ENCODE measurements at places on chromosomes 5 and 9.

DNA sequence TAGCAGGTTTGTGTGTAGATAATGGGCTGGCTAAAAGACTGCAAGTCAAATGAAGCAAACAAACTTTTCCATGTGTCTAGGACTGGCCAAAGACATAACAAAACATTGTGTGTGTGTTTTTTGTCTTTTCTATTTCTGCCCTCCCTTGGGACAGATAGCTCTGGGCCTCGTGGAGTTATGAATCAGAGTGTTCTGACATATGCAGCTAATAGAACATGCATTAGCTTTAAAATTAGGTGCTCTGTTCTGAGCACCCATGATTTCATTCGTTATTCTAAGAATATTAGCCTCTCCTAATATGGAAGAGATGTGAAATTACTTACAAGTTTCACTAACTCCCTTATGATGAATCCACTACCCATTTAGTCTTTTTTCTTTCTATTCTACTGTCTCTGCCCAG lies 367.3 kb upstream of the PAPPA start:
- no peak for DNase-seq

DNA sequence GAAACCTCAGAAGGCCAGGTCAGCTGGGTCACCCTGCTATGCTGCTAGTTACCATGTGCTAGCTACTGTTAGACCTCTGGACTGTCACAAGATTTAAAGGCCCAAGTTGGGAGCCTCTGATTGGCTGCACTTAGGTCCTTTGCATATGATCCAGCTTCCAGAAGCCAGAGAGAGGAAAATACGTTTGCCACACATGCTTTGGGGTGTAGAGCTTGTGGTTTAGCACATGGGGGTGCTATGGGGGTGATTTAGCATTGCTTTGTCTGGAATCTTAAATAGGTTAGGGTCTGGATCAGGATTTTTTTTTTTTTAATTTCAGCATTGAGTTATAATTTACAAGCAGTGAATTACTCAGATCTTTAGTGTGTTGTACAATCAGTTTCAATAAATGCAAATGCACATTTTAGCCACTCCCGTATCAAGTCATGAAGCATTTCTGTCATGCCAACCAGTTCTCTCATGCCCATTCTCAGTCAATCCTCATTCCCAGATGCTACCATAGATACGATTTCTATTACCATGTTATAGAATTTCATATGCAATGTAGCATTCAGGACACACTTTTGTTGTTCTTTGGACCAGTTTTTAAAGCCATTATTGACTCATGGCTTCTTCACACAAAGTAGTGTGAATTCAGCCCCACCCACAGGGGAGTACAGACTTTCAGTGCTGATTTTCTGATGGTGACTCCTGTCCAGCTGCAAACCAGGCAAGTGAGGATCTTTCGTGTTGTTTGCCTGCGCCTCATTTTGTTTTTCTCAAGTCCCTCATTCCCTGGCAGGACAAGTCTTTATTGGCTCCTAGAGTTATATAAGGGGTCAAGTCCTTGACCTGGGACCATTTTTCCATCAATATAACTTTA lies 250.4 kb downstream of the LRRC70 start:
- no peak for DNase-seq

GRCh38 chr9:94903961-94904421 lies 177.5 kb downstream of the AOPEP start:
- DNase-seq = no peak

DNA sequence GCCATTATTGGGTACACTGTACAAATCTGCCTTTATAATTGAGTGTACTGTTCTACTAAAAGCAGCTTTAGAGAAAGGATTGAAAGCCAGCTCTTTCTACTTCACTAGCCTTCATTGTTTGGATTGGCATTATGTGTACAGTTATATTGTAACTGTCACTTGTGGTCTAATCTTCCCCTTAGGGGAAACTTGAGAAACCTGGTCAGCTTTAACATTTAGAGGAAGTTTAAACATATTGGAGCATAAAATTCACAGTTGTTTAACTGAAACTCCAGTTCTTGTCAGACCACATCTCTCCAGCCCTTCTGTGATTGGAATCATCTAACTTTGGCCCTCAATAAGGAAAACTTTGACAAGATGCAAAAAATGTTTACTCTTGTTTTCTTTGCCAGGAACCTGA lies 24.6 kb downstream of the PIK3R1 start:
- no peak for DNase-seq

DNA sequence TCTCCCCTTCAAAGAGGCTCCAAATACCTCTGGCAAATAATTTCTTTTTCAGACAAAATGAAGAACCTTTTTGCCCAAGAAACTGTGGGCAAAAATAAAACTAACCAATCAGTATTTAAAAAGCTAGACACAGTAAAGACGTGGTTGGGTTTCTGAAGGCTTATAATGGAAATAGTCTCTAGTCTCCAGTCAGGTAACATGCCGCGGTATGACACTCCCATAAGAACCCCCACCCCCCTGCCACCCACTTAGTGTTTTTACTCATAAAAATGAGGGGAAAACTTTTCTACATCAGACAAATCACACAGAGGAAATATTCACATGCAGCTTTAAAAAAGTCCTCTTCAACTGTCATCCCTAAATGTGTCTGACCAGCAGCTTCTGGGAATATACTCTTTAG lies 105.3 kb downstream of the THBS4 start:
- peak; percentile 48 for DNase-seq

DNA sequence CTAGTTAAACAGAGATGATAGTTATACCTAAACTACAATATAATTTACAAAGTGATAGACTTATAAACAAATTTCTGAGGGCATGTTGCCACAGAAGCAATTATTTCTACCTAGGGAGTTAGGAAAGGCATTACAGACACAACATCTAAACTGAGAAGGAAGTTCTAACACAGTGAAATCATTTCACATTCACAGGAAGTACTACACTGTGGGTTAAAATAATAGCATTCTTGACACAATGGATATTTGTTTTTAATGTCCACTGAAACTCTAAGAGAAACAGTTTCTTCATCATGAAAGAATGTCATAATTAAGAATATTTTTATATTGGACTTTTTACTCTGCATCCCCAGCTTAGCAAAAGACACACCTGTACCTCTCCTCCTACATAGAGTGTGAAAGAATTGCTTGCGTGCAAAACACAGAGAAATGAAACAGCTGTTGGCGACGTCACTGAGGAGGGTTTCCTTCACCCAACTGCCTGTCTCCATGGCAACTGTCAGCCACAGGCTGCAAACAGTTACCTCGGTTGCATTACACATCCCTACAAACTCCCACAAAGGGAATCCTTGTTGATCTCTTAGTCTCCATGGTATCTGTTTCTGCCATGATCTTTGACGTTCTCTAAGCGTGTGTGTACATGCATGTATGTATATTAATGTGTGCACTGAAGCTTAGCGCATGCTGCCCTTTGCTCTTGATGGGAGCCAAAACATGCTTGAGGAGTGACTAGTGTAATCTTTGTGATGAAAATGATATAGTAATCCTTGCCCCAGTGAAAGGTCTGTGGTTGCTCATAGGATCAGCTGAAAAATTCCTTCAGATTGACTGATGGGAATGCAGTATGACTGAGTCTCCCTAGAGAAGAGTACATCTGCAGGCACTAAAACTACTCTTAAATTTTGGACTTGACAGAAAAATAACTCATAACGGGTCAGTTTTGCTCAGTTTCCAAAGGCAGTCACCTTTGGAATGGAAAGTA lies 168.5 kb downstream of the ACTL7B start:
- DNase-seq = no peak

Data from stimulated activated CD4-positive, alpha-beta T cell treated with anti-CD3 and anti-CD28 coated beads, Interleukin-4, amount 100 ng/mL, for 4 hours (primary cell).